Mucosa of descending colon (tissue), 3 donors: ENCODE measurements at places on chromosomes 7 and 10. TPM values are rescaled to one million over a fixed set of nuclear protein-coding genes. Genes with fewer than 3 reads are reported as not detected.

DNA sequence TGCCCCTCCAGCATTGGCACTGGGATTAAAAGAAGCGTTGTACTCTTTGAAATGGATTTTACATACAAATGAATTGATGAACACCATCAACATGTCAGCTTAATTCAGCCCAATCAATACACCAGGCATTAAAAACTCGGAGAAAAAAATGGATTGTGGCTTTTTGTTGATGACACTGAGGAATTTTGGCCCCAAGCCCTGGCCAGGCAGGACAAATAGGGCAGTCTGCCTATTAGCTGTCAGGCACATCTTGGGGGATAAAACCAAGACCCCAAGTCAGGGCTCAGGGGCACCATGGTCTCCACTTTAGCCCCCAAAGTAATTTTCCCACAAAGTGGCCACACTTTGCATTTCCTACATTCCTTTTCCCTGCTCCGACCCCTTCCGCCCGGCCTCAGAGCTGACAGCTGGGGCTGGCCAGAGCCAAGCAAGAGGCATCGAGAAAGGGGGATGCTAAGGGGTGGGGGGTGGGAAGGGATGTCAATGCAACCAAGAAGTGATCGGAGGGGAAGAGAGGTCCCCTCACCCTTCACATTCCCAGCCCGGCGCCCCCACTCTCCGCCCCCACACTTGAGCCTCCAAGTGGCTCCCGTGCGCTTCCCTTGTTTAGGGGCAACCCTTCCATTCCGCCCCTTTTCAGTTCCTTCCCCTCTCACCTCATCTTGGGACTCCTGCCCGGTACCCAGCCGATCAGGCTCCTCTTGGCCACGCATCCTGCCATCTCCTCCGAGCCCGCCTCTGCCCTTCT lies 711 bp downstream of the HIP1 start:
- no peak for DNase-seq

- no peak for DNase-seq
These were observed 1.5 kb downstream of the PIK3CG start for GRCh38 chr7:106866298-106867281.

DNA sequence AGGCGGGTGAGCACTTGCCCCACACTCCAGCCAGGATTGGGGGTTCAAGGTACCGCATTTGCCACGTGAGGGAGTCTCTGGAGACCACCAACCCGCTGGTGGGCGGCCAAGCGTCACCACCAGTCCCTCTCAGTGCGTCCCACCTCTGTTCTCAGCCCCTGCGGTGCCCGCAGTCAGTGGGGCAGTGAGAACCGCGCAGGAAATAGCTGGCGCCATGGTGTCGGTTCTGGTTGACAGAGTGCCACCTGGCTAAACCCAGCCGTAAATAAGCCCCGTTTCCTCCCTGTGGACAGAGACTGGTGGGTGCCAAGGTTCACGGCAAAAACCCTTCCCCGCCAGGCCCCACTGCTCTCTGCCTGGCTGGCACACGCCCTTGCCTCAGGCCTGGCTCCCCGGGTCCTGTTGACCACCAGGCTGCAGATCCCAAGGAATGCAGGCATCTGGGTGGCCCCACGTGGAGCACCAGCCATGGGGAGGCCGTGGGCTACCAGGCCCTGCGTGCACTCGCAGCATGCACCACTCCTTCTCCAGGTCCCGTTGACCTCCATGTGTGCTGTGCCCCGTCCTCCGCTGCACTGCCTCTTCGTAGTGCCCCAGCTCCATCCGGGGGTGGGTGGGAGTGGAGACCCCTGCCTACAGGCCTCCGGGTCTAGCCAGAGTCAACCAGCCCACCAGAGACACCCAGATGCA lies 140.0 kb downstream of the LHPP start:
- no peak for DNase-seq

Gene OR2A5
- total RNA-seq = not detected

Gene PIP
- not detected for total RNA-seq
